ENCODE measurements at places on chromosomes 11 and 22.

GRCh38 chr11:1148752-1149180, 9.0 kb upstream of the MUC5AC start:
- DNase-seq, result no peak

DNA sequence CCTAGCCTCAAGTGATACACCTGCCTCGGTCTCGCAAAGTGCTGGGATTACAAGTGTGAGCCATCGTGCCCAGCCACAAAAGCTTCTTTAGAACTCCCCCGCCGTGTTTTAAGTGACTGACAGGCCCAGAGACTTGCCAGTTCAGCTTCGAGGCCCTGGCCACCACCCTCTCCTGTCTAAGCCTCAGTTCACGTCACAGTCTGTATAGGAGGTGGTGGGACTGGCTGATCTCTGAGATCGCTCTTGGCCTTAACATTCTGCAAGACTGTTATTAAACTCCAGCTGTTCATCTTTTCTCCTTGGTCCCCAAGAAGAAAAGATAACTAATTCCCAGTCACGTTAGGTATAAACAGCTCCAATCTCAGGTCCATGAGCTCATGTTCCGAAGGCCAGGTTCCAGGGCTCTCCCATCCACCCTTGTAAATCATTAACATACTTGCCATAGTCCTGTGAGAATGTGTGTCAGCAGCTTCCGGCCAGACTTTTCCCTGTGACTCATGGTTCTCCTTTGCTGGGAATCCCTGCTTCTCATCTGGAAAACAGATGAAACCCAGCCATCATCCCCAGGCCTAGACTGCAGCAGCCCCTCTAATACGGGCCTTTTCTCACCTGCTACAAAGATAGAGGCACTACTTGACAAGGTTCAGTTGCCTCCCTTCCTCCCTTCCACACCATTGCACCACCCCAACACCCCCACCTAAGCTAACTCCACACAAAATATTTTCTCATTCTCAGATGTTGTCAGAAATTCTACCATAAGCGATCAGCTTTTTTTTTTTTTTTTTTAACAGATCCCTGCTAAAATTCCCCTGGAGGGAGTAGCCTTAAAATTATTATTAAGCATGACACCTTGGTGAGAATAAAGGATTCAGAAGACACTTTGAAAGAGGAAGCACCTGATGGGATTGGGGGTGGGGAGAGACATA, 5.6 kb upstream of the KIAA0930 start:
- no peak for DNase-seq

DNA sequence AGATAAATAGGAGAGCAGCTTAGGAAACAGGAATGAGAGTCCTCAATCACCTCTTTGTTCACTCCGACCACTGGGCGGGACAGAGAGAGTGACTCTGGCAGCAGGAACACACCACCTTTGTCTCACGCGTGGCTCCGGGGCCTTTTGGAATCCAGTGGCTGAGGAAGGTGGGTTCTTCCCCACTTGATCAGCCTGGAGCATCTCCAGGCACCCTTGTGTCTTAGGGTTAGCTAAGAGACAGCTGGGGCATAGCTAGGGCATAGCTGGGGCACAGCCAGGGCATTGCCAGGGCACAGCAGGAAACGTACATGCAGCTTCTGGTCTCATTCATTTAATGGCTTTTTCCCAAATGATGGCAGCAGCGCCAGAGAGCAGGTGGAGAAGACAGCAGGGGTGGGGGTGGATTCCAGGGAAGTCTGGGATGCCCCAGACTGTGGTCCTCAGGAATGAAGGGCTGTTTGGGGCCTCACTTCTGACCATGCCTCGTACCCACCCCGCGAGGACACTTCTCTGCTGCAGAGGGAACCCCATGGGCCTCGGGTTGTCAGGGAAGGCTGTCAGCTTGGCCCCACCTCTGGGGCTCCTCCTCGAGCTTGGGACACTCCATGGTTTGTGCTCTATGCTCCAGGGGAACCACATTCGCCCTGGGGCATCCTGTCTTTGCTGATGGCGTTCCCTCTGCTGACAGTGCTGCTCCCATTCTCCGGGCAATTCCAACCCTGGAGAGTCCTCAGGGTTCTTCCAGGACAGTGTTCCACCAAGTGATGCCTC, 30.4 kb upstream of the SHANK2 start:
- no peak for DNase-seq

GRCh38 chr11:73201249-73201648, 16.8 kb upstream of the P2RY2 start:
- DNase-seq, result no peak

- DNase-seq, result no peak
Observed at GRCh38 chr11:125313271-125314219, 149.0 kb downstream of the PKNOX2 start.

GRCh38 chr11:12091956-12092558, 18.3 kb upstream of the MICAL2 start:
- no peak for DNase-seq

GRCh38 chr22:35973388-35973787, 55.2 kb downstream of the RBFOX2 start:
- no peak for DNase-seq

DNA sequence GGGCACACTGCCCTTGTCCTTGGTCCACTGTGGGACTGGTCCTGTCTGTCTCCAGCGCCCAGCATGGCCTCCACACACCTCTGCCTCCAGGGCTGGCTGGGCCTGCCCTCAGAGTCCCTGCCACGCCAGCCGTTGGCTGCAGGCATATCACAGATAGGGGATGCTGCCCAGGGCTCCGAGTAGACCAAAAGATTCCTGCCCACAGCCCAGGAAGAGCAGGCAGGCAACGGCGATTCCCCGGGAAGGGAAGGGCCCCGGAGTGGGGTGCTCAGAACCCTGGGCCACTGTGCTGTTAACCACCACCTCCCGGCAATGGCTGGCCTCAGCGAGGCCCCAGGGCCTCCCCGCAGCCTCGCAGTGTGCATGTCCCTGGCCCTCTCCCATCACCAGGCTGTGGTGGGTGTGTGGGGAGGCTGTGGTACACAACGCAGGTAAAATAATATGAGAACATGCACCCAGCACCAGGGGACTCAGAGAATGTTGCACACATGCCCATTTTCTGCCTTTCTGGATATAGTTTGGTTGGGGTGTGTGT, 2.2 kb downstream of the IFITM5 start:
- DNase-seq, result no peak

DNA sequence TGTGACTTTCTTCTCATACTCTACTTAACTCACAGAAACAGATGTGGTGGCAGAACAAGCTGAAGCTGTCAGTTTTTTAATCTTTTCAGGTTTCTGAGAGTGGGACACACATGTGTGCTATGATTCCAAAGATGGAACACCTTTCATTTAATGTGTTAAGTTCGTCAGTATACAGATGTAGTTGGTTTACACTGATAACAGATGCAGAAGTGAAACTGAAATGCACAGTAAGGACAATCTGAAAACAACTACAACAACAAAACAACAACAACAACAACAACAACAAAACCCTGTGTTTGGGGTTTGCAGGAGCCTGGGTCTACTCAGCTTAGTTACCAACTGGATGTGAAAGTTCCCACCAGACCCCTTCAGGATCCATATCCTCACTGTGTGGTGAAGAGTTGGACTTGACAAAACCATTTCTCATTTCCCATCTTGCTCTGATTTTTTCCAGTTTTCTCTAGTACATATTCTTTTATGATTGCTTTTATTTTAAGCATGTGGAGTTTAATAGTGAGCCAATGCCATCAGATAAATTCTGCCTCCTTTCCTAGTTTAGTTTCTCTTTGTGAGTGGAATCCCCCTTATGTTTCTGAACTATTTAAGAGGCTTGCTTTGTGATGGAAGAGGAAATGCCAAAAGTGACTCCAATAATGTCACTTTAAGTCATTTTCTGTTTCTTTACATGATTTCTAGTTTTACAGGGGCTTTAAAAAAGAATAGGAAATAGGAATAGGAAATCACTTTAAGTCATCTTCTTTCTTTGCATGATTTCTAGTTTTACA, 47.8 kb downstream of the ARHGAP42 start:
- no peak for DNase-seq

GRCh38 chr11:2409126-2409525, 8.6 kb downstream of the TSSC4 start:
- no peak for DNase-seq

GRCh38 chr11:2369896-2370295, 7.2 kb upstream of the CD81 start:
- DNase-seq, result no peak

DNA sequence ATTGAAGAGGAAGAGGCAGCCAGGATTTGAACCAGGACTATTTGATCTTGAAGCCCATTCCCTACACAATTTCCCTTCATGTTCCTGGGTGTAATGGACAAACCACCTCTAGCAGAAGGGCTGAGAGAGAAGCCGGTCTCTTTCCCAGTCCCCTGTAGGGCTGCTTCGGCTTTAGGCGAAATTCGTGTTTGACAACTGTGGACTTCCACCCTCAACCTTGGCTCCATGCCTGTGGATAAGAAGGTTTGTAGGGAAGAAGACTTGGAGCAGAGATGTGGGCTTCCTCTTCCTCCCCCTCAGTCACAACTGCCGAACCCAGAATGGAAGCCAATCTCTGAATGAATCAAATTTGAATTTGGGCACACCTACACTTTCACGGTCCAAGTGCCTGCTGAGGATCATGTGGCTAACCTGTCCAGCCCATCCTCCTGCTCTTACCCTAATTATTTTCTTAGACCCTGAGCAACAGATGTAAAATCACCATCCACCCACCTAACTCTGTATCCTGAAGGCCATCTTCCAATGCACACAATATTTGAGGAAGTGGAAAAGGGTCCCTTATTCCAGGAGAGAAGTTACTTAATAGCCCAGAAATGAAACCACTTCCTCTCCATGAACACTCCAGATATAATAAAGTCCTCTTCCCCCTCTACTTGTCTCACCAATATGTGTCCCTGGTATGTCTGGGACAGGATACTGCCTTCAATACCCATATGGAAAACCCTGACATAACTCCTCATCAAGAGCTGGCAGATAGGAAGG, 10.1 kb upstream of the SCN2B start:
- DNase-seq, result no peak

DNA sequence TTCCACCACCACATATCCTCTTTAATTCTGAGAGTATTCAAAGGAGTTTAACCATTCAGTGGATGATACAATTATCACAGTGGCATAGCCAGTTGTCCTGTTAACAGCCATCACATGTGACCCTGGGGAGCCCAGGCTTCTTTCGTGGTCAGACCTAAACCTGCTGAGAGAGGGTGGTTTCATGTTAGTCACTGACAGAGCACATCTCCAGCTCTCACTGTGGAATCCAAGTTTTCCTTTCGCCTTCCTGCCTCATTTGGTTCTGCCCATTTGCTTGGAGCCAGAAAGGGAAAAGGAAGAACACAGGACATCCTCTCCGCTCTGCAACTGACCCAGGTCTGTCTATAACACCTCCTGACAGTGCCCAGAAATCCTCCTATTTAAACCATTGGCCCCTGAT, 60.4 kb downstream of the MCHR1 start:
- no peak for DNase-seq

- DNase-seq, result no peak
Observed at GRCh38 chr22:19524170-19525115, at the start of gene CLDN5. CLDN5 (minus strand) TSS chr22:19524410; CDS start chr22:19524255, 155 bp downstream.

DNA sequence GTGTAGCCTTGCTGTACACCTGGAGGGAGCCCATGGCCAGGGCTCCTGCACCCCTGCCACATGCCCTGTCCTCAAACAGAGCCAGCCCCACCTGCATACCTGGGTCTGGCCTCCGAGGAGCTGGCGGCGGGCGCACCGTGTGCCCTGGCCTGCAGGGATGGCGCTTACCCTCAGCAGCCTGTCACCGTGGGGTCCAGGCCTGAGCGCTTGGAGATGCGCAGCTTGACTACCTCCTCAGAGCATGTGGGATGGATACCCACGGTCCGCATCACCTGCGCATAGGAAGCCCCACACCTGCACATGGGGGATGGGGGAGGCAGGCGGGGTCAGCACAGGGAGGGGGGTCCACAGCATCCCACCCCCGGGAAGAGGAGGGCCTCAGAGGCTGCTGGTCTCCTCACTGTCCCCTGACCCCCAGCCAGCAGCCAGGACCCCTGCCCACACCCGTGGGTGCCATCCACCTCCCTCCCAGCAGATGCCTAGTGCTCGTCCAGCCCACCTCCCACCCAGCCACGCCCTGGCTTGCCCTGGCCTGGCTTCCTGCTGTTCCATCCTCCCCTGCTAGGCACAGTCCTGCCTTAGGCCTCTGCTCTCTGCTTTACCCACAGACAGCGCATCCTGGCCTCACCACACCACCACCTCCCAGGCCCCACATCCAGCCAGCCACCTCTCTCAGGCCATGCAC, 22.4 kb upstream of the GNB1L start:
- no peak for DNase-seq

DNA sequence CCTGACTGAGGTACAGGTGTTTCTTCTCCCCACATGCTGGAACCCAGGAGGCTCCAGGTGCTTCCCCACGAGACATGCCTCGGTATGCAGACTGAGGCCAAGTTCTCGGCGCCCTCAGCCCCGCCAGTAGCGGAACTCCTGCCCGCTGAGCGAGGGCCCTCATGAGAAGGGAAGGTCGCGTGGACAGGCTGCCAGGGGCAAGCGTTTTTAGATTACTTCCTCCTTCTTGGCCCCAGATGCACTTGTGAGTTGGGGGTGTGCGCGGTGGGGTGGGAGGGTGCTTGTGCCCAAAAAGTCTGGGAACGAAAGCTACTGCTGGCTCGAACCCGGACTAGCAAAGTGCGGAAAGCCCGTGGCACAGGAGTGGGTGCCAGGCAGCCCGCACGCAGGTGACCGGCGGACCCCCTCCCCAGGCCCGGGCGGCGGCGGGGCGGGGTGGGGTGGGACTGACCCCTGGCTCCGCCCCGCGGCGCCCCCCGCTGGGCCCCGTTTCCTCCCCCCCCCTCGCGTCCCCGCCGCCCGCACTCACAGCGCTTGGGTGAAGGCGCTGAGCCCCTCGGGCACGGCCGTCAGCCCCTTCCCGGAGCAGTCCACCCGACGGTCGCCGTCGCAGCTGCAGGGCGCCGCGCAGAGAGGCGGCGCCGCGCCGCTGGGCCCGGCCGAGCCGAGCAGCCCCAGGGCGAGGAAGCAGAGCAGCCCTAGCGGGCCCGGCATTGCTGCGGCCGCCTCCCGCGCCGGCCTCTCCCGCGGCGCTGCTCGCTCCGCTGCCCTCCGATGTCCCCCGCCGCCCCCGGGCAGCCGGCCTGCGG, 797 bp downstream of the LGR4 start:
- DNase-seq, result no peak
